Stimulated activated CD4-positive, alpha-beta T cell treated with anti-CD3 and anti-CD28 coated beads, Interleukin-1b, Interleukin-23, amount 100 ng/mL, for 1 hour (primary cell): ENCODE measurements at places on chromosomes 7 and 10.

- DNase-seq, result no peak
These were observed 4.7 kb downstream of the TMEM236 start for GRCh38 chr10:17756557-17757217.

DNA sequence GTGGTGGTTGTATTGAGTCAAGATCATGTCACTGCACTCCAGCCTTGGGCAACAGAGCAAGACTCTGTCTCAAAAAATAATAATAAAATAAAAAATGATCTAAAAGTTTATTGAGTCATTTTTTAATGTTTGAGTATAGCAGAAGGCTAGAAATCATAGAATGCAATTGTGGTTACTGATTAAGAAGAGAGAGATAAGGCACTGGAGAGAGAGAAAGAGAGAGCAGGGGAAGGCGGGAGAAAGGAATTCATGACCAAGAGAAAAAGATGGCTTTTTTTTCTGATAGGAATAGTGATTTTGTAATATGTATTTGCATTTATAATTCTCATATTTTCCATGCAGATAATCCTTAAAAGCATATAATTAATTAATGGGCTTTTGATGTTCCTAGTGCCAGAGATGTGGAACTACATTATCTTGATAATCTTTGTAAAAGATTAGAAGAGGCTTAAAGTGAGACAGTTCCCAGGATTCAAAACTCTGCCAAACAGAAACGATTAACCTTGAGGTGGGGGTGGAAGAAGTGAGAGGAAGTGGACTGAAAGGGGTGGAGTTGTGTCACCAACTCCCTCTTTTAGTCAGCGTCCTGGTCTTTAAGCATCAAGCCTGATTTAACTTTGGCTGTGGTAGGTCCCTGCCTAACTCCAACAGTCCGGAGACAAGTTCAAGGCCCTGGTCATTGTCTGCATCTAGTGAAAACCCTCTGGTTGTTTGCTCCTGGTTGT, 76.2 kb downstream of the CHN2 start:
- DNase-seq, result no peak

DNA sequence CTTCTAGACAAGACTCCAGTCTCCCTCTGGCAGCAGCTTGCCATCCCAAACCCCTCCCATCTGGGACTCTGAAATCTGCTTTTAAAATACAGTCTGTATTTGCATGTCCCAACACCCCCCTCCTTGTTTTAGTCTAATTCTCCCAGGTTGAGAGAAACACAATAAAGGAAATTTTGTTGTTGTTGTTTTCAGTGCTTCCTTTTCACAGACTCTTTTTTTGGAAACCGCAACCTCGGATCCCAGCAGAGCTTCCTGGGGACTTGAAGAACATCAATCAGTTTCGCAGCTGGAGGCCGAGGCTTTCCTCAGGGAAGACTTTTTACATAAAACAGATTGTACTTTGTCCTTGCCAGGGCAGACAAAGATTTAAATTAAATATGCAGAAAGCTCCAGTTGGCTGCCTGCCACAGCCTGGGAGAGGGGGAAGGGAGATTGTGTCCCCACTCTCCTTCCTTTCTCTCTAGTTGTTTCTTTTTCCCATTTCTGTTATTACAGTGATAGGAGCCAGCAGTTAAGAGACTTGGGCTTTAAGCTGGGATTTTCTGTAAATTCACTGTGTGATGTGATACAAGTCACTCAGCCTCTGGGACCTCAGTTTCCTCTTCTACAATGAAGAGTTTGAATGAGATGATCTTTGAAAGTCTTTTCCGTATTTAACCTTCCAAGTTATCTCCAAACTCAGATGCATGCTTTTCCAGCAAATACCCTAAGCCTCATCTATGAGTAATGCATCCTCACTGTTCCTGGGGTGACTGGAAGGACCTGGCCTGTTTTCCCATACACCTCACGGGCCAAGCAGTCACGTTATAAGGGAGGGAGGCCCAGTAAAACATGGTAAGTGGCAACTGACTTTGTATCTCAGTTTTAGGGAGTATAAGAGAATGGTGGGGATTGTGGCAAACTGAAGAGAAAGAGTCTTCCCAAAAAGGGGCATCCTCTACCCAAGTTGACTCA, 192.3 kb downstream of the REEP3 start:
- DNase-seq, result no peak

GRCh38 chr7:55557666-55558188, 14.6 kb downstream of the VOPP1 start:
- no peak for DNase-seq

DNA sequence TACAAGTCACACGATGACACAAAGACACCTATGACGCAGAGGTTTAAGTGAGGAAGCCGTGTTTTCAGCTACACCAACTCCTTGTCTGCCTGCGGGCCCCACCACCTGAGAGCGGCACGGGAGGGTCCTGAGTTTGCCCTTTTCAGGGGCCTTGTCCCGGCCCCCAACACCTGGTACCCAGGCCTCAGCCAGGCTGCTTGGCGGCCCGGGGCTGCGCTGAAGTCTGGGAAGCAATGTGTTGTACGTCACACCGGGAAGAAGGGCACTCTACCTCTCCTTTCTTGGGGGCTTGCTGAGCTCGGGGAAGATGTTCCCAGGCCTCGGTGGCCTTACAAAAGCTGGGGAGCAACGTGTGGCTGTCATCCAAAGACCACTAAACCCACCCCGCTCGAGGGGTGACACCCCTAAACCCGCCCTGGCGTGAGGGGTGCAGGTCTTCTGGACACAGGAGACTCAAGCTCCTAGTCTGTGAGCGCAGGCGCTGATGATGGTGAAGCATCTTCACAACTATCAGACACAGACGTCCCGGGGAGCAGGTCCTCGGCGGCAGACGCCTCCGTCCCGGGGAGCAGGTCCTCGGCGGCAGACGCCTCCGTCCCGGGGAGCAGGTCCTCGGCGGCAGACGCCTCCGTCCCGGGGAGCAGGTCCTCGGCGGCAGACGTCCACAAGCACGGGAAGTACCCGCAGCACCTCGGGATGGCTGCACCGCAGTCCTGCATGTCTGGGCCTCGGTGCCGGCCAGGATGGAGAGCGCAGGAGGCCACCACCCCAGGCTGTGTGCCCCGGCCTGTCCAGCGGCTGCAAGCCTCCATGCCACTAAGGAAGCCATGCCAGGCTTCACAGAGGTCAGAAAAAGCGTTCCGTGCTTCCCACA, 15.4 kb downstream of the CFAP46 start:
- DNase-seq, result no peak

DNA sequence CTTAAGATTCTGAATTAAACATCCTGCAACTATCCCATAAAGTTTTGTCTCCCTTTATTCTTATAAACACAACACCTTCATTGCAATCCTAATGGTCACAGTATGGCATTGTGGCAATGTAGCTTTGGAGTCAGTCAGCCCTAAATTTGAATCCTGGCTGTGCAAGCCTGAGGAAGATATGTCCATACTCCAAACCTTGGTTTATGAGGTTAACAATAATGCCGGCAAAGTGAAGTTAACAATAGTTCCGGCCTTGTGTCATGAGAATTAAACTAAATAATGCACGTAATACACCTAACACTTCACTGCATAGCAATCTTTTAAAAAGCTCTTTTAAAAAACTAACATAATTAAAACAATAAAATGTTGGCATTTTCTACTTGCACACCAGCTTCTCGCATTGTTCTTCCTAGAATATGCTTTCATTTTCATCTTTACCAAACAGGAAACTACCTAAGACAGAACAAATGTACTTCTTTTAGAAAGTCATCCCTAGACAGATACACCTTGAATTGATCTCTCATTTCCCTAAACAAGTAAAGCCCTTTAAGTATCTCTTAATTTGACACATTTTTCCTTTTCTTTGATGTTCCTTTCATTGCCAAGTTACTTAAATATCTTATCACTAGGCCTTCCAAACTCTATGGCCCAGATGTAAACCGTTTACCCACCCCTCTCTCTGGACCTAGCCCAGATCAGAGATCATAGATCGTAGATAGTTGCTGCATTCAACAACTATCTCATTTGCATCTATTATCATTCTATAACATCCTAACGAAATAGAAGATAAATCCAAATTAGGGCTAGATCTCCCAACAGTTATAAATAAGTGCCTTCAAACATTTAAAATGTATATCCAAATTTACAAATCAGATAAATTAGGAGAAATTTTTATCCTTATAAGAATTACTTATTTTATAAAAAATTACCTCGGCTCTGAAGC, 66.7 kb downstream of the CREB3L2 start:
- DNase-seq, result no peak

GRCh38 chr7:174716-175115, 17.7 kb upstream of the FAM20C start:
- no peak for DNase-seq

GRCh38 chr7:1856161-1856887, 186.2 kb downstream of the ELFN1 start:
- no peak for DNase-seq

DNA sequence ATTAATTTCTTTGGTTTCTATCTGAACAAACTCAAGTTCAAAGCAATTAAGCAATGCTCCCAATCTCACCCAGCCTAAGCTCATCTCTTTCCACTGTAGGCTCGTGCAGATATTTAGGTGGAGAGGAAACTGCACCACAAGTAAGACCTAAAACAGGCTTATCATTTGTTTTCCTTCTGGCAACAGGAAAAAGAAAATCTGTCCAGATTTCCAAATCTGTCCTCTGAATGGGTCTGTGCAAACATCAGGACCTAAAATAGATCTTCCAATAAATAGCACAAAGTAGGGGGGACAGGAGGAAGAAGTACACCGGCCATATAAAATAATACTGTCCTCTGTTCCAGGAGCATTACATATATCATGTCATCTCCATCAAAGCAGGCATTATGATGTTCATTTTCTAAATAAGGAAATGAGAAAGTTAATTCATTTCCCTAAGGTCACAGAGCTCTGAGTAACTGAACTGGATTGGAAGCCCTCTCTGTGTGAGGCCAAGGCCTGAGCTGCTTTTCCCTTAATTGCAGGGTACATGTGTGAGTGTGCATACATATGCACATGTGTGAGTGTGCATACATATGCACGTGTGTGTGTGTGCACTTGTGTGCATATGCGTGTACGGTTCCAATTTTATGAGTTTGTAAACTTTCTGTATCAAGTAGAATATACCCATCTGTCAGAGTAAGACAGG, 92.8 kb upstream of the PARD3 start:
- no peak for DNase-seq

- no peak for DNase-seq
These were observed 37.3 kb upstream of the TPST1 start for GRCh38 chr7:66167773-66168387.

DNA sequence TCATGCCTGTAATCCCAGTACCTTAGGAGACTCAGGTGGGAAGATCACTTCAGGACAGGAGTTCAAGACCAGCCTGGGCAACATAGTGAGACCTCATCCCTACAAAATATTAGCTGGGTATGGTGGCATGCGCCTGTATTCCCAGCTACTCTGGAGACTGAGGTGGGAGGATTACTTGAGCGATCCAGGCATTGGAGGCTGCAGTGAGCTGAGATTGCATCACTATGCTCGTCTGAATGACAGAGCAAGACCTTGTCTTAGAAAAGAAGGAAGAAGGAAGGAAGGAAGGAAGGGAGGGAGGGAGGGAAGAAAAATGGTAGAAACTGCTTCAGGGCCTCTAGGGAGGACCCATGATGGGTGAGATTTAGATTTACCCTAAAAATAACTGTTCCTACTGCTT, 112.3 kb downstream of the SPDYE5 start:
- DNase-seq, result no peak

DNA sequence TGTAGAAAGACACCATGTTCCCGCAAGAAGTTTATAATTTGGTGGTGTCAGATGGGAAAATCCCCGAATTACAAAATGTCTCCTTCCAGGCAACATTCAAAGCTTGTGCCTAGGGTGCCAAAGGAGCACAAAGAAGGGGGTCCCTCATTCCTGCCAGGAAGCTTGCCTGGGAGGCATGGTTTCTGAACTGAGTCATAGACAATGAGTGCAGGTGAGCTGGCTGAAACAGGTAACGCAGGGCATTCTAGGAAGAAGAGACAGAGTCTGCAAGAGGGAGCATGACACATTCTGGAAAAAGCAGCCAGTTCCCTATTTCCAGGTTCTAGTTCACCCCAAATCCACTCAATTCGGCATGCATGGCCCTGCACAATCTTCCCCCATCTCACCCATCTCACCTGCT, 11.9 kb upstream of the CALU start:
- no peak for DNase-seq

DNA sequence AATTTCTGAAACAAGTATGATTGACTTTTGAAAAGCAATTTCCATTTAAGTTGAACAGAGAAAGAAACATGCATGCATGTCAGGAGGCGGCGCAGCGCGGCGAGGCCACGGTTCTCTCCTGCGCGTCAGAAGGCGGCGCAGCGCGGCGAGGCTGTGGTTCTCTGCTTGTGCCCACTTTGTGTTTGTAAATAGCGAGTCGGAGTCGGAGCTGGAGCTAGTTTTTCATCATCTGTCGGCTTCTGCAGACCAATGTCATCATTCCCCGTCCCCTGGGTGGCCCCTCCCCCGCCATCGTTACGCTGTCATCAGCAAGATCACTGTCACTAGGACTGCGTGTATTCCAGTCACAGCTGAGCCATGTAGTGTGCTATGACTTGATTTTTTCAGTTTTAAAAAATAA, 49.2 kb downstream of the INPP5A start:
- no peak for DNase-seq

- DNase-seq, result no peak
These were observed 816.7 kb upstream of the PHF14 start for GRCh38 chr7:10156972-10157371.

- no peak for DNase-seq
These were observed 587.0 kb downstream of the PARD3 start for GRCh38 chr10:34228066-34228465.

DNA sequence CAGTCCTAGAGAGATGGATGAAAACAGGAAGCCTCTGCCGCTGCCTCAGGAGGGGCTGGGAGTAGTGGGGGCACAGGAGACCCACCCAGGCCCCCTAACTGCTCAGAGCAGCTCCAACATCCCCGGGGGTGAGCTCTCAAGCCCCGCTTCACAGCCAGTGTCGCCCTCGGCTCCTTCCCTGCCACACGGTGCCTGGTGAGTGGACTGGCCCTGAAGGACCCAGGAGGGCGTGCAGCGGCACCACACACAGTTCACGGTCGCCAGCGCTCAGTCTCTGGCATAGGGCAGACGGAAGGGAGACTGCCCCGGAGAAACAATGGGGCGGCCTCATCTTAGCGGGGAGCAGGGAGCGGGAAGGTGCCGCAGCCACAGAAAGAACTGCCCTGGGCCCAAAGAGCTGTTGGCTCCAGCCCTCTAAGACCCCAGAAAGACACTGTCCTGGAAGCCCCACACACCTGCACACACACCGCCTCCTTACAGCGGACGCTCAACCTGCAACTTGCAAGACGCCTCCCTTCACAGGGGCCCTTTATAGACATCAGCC, 1.2 kb downstream of the CLDN15 start:
- DNase-seq, result no peak

DNA sequence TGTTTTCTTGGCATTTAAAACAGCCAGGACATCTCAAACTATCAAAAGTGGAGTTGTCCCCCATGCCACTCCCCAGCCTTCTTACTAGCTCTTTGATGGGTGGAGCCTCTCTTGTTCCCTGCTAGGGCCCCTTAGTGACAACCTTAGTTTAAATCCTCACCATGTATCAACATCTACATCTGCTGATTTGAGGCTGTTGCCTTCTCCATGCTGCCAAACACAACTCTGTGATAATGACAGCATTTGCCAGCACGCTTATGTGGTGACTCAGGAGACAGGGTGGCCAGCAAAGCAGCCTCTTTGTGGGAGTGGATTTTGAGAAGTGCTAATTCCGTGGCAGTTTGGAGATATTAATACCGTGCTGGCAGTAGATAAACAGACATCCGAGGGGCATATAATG, 145.4 kb downstream of the LRRC4 start:
- DNase-seq, result no peak

GRCh38 chr7:128884561-128885369, 22.1 kb downstream of the ATP6V1F start:
- no peak for DNase-seq
